GM13977 (cell line): ENCODE measurements at places on chromosomes 2 and 18.

- no peak for DNase-seq
Observed at GRCh38 chr2:159938395-159938794, 124.0 kb downstream of the PLA2R1 start.

DNA sequence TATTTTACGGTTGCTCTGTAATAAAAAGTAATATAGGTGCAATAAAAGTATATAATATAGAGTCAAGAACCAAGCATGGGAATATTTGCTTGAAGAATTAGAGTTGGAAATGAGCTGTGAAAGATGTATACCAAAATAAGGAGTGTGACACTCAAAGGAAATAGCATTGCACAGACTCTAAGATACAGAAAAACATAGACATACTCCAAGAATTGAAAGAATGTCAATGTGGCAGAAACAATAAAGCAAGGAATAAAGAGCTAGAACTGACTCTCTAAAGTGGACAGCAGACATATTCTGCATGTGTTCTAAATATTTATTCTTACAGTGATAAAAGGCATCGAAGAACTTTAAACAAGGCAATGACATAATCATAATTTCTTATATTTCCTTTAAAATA, 561.1 kb upstream of the SETBP1 start:
- DNase-seq, result no peak

GRCh38 chr2:191746346-191747169, 68.6 kb downstream of the NABP1 start:
- DNase-seq, result no peak

- DNase-seq, result peak; percentile 15
Observed at GRCh38 chr2:221554769-221555493, 17.2 kb downstream of the EPHA4 start.

- no peak for DNase-seq
Observed at GRCh38 chr2:53802617-53803151, 15.8 kb downstream of the ERLEC1 start.

DNA sequence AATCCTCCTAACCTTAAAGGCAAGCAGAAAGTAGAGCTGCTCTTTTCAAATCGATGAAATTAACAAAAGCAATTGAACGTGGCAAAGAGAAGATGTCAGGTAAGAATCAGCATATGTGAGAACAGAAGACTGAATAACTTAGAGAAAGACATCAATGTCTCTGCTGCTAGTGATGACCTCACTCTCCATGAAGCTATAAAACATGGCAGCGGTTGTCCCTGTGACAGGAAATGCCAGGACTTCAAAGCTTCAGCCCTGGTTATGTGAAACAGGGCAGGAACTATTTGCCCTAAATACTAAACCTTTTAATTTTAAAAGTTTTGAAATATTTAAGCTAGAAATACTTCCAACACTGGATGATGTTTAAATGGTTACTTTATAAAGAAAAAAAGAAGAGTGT, 383.7 kb downstream of the XIRP2 start:
- DNase-seq, result no peak

- DNase-seq, result no peak
Observed at GRCh38 chr2:3319745-3320566, 57.7 kb downstream of the EIPR1 start.

DNA sequence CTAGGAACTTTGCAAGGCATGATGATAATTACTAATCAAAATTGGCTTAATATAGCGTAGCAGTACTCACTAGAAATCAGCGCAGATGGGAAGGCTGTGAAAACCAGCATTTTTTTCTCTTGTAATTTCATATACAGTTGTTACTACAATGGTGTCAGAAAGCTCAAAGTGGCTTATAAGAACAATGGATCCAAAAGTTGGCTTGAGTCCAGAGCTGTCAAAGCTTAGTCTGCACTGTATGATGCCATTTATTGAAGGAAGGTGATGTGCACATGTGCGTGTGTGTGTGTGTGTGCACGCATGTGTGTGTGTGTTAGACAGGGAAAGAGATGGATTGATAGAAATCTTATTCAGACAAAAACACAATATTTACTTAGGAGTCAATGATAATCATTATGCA, 341.3 kb downstream of the TGIF1 start:
- no peak for DNase-seq

DNA sequence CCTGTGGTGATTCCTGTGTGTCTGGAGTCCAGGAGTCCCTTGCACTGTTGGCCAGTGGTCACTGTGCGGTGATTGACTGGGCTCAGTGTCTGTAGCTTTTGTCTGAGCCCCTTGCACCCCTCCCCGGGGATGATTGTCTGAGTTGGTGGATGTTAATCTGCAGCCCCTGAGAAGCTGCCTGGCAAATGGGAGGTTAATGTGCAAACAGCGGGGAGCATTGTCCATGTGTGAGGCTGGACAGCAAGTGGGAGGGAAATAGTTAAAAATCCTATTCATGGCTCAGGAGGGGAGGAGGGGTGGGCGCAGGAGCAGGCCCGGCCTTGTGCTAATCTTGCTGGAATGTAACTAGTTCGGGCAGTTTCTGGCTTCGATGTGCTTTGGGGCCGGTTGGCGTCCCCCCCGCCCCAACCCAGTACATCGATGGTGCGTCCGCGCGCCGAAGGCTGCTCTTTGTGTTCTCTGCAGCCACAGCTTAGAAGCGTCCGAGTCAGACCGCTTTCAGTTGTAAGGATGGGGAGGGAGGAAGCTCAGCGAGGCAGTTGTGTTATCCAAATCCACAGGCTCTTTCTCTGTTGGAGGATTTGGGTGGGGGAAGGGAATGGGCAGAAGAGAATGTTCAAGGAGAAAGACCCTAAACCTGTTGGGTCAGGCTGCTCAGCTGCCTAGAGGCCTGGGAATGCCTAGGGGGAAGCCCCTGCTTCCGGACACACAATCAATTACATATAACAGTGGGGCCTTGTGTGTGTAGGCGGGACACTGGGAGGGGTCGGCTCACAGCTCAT, 71.8 kb downstream of the TGOLN2 start:
- no peak for DNase-seq

GRCh38 chr18:75408554-75409506, 18.7 kb downstream of the SMIM21 start:
- DNase-seq, result no peak

GRCh38 chr2:66574701-66575624, 140.0 kb downstream of the MEIS1 start:
- DNase-seq, result peak; percentile 39

DNA sequence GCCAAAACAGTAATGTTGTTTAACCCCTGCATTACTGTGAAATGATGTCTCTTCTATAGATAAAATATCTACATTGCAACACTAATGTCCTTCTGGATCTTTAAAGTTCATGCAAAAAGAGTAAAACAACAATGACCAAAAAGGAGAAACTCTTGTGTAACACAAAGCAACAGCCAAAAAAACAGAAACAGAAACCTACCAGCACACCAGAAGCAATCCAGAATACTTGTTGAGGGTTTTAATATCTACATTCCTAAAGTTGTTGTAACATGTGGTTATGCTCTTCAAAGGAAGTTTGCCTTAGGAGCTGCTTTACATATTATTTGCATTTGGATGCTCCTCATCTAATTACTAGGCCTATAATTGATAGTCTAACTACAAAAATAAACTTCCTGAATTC, 157.2 kb downstream of the BABAM2 start:
- DNase-seq, result no peak

- no peak for DNase-seq
Observed at GRCh38 chr2:130183512-130184373, 1.7 kb downstream of the MZT2B start.

DNA sequence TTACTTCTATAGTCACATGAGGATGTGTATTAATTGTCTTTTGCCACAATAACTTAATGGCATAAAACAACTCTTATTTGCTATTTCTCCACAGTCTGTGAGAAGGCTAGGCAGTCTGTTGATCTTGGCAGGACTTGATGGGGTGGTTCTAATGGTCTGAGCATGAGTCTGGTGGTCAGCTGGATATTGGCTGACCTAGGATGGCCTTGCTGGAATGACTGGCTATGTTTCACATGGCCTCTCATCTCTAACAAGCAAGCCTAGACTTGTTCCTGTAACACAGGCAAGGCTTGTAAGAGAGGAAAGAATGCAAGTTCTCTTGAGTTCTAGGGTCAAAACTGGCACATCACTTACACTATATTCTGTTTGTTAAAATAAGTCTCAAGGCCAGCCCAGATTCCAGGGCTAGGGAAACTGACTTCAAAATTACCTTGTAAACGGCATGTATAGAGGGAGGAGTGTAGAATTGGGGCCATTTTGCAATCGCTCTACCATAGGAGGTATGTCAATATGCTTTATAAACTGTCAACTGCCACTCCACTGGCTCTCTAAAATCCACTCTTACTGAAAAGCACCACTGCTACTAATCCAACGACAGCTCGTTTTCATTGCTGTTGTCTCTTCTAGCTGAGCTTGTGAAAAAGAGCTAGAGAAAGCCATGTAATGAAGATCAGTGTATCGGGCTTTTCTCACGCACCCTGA, 325.0 kb upstream of the PKDCC start:
- DNase-seq, result no peak

DNA sequence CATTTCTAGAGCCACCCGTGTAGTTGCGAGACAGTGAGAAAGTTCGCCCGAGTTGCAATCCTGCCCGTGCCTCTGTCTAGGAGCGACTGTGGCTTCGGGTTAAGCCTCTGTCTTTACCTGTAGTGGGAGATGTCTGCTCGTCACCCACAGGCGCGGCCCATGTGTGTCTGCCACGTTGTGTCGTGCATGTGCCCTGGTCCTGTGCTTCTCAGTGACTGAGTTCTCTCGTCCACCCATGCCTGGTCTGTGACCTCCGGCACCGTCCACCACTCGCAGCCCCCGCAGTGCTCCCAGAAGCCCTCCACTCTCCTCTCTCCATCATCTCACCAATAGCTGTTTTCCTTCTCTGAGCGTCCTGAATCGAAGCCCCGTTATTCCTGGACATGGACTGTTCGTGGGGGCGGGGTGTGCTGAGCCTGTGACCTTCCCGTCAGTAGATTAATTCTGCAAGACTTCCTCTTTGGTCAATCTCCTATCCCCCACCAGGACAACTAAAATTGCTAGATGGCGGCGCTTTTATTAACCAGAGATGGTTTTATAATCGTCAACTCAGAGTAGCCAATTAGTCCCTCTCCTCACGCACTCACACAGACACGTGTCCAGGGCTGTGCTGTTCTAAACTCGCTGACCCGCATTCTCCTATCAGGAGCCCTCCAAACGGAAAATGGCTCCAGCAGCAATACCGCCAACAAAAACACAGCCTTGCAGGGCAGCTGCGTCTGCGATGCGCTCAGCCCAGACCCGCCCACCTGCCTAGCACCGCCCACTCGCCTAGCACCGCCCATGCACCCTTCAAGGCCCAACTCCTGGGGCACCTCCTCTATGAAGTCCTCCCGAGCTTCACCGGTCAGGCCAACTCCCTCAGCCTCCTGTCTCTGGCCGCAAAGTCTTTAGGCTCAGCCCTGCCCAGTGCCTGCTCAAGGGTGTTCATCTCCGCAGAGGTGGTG, 119.4 kb downstream of the TWIST2 start:
- no peak for DNase-seq

GRCh38 chr2:180952082-180952481, 28.3 kb upstream of the UBE2E3 start:
- no peak for DNase-seq

- no peak for DNase-seq
Observed at GRCh38 chr2:184394642-184395041, 203.7 kb upstream of the ZNF804A start.

DNA sequence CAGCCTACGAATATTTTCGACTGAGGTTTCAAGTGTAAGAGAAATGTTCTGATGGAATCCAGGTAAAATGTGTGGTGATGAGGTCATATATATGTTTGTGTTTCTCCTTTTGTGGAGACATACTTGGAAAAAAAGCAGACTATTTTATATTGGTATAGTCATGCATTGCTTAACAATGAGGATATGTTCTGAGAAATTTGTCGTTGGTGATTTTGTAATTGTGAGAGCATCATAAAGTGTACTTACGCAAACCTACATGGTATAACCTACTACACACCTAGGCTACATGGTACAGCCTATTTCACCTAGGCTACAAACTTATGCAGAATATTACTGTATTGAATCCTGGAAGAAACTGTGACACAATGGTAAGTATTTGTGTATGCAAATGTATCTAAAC, 1849.9 kb upstream of the CELF4 start:
- no peak for DNase-seq

DNA sequence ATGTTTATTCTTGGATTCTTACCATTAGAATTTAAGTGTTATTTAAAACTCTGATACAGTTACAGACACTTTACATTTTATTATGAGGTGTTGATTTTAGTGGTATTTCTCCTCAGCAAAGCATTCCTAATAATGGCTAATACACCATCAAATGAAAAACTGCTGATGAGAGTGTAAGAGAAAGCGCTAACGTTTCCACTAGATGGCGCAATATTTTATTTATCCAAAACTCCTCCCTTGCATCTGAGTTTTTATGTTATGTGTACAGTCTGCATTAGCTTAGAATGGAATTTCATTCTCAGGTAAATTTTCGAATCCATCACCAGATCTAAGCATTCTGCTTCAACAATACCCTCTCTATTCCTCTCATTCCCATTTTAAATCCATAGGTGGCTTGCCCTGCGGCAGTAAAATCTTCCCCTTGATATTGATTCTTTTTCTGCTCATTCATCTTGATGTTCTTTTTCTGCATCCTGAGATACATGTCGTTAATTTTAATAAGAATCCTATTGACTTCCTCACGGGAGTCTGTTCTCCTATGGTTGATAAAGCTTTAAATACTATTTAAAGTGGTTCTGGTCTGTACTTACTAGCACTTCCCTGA, 53.9 kb downstream of the PRKRA start:
- DNase-seq, result peak; percentile 34
